ENCODE measurements at places on chromosomes 12 and 14.
A peak's percentile ranks its signal among the peaks of the same experiment; 100 is the strongest.

GRCh38 chr14:36524874-36525745, 5.1 kb upstream of the NKX2-1 start:
- DNase-seq = peak; percentile 50

DNA sequence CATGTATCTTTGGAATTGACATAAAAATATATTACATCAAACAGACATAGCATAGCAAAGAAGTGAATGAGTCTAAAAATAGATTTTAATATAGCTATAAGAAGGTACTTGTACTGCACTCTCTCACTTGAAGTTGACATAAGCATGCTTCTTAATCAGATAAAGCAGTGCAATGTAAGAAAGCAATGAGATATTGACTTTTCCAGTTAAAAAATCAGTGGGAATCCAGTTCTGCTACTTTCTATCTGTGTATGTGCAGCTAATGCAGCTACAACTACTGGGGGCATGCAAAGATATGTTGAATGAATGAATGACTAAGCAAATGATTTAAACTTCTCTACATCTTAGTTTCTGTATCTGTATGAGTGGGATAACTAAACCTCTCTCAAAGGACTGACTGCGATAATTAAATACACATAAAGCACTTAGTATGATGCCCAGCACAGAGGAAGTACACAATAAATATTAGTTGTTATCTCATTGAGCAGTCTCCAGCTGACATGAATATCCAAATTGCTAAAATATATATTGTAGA, 10.3 kb downstream of the WASHC3 start:
- DNase-seq = no peak

- no peak for DNase-seq
Measured at GRCh38 chr12:130441771-130442760, 104.4 kb downstream of the PIWIL1 start.

DNA sequence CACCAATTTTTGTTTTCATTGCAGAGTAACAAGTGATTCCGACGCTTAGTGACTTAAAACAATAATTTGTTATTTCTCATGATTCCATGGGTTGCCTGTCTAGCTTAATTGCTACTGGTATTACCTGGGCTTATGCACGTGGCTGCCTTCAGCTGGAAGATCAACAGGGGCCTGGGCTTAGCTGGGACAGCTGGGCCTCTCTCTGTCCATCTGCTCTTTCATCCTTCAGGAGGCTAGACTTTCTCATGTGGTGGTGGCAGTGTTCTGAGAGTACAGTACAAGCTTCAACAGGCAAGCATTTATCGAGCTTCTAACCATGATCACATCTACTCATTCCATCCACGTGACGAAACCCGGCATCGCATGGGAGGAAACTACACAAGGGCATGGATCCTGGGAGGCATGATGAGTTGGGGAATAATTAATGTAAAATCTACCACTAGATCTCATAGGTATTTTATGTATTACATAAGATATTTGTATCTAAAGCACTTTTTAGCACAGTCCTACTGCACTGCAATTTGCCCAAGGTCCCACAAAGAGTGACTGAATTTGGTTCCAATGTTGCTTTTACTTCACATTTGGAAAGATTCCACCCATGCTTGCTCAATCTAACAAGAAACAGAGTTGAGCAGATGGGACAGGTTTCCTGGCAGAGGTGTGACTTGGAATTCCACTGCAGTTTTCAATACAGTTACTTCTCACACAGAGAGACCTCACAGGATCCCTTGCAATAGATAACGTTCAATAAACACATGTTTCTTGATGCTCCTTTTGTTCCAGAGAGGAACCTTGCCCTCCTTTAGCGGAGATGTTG, 153.1 kb upstream of the FRMD6 start:
- no peak for DNase-seq

DNA sequence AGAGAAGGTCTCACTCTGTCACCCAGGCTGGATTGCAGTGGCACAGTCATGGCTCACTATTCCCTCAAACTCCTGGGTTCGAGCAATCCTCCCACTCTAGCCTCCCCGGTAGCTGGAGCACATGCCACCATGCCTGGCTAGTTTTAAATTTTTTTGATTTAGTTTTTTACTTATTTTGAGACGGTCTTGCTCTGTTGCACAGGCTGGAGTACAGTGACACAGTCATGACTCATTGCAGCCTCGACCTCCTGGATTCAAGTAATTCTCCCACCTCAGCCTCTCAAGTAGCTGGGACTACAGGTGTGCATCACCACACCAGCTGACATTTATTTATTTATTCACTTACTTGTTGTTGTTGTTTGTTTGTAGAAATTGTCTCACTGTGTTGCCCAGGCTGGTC, 22.2 kb upstream of the DIP2B start:
- no peak for DNase-seq

GRCh38 chr14:61388173-61388975, 67.0 kb downstream of the PRKCH start:
- DNase-seq = peak; percentile 64

- DNase-seq = no peak
Measured at GRCh38 chr12:84594157-84594556, 318.4 kb downstream of the SLC6A15 start.

DNA sequence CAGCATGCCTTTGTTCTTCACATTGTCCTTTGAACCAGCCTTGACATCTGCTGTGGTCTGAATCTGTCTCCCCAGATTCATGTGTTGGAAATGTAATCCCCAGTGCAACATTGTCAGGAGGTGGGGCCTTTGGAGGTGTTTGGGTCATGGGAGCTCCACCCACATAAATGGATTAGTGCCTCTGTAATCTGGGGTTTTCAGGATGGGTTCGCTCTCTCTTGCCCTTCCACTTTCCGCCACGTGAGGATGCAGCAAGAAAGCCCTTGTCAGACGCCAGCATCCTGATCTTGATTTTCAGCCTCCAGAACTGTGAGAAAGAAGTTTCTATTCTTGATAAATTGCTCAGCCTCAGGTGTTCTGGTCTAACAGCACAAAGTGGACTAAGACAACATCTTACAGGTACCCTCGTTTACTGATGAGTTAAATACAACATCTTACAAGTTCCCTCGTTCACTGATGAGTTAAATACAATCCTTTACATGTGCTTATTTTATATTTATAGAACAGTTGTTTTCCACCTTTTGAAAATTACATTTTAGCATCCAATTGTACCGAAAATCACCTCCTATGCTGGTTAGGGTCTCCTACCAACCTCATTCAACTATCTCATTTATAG, 54.4 kb upstream of the RIMBP2 start:
- DNase-seq = no peak

DNA sequence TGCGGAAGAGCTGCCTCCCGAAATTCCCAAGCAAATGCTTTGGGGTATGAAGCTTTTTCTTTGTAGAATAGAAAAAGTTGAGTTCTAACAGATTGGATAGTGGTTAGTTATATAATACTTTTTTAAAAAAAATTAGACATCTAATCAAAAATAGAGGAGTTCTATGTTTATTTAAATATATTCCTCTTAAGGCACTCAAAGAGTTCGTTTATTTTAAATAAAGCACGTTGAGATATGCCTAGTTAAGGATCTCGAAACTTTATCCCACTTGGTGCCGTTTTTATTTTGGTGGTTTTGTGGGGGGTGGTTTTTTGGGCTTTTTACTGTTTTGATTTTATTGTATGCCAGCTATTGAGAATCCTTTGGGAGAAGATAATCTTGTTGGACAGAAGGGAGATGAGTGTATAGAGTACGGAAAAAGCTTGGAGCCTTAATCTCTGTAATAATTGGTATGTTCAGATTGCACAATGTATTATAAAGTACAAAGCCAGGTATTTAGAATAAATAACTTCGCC, 10.7 kb upstream of the SNAPC1 start:
- no peak for DNase-seq

GRCh38 chr12:4080213-4080612, 193.3 kb upstream of the CCND2 start:
- no peak for DNase-seq

DNA sequence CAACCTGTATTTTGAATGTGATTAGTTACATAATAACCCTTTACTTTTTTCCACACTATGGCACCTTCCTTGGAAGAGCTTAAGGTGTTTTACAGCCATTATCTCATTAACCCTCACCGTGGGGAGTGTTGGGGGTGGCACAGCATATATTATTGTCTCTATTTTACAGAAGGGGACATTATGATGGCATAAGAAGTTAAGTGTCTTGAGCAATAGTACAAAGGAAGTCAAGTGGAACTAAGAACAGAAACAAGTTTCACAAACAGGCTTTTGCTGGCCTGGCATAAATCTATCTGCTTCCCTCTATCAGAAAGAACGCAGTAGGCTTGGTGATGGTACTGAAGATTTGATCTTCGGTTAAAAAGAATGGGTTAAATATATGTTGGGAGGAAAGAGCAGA, 169.7 kb upstream of the OTX2 start:
- no peak for DNase-seq

- no peak for DNase-seq
Measured at GRCh38 chr12:47979166-47979565, 15.8 kb downstream of the TMEM106C start.

DNA sequence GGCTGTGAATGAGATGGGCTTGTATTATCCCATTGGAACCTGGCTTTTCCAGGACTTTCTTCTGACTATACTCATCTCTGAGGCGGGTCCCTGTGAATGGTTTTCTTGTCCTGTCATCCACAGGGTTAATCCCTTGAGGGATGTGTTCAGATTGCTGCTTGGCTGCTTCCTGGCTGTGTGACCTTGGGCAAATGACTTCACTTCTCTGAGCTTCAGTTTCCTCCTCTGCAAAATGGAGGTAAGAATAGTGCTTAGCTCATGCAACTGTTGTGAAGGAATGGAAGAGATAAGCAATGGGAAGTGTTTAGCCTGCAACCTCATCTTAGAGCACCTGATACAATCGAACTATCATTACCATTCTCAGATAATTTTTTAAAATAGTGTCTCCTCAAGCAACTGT, 32.1 kb upstream of the PPP1CC start:
- DNase-seq = no peak

DNA sequence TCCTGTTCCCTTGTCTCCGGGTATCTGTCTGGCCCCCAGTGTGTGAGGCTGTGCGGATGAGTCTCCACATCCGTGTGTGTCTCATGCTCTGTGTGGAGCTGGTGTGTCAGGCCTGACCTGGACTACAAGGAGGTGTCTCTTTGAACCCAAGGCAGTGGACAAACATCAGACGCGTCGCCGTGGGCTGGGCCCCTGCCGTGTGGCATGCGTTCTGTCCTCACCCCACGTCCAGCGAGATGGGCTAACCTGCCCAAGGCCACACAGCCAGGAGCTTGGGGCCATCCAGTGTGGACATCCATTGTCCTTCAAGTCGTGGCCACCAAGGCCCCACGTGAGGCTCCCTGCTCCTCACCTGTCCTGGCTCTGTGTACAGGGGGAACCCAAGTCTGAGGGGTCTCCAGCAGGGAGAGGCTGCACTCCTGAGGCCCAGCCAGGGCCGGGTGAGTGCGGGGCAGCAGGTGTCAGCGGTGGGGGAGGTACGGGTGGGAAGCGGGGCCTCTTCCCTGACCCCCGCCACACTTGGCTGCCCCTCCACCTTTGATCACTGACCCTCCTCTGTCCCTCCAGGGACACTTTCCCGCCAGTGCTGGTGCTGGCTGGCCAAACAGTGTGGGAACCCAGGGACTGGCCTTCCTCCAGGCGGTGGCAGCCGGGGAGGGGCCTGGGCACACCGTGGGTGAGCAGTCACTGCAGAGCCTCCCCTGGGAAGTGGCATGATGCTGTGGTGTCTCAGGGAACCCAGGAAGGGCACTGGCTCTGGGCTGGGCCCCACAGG, 48.5 kb downstream of the CYP46A1 start:
- peak; percentile 7 for DNase-seq

GRCh38 chr12:31206038-31206670, 119.8 kb downstream of the SINHCAF start:
- no peak for DNase-seq

DNA sequence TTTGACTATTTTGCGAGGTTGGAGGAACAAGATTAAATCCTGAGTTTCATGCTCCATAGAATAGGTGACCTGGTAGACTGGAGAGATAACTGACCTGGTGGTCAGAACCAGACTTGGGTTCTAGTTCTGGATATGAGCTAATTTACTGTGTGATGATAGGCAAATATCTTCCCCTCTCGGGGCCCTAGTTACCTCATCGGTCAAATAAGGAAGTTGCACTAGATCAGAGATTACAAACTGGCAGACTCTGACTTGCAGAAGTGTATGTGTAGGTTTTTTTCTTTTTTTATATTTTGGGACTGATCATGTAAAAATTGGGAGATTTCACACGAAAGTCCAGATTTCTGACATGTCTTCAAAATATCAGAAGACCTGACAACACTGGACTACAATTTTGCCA, 37.0 kb downstream of the RPH3A start:
- no peak for DNase-seq

DNA sequence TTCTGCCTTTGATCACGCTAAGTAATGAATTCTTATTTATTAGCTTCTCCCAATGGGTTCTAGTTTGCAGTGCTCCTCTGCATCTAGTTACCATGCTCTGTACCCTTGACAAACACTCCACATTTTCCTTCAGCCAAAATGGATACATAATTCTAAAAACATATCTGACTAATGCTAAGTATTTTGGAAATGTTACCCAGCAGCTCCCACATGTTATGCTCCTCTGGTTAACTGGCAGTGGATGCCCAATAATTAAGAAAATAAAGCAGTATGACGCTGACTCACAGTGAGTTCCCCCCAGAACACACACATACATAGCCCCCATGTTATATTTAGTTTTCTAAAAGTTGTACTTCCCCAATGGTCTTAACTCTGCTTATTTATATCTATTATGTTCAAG, 74.6 kb downstream of the STXBP6 start:
- DNase-seq = no peak

DNA sequence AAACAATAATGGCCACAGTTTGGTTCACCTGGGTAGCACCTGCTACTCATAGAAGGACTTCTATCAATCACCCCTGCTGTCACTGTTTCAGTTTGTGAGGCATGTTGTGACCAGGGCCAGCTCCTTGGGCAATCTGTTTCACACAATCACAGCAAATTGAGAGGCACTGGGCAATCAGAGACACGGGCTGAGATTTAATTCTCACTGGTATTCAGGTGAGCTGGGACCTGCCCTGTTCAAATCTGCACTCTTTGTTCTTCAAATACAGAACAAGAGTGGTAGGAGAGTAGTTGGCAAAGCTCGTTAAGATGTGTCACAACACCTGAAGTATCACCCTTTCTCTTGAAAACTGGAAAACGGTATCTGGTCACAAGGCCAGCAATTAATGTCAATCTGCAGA, 57.8 kb upstream of the NAP1L1 start:
- no peak for DNase-seq

- DNase-seq = no peak
Measured at GRCh38 chr12:124479680-124480468, 87.5 kb downstream of the NCOR2 start.

- DNase-seq = no peak
Measured at GRCh38 chr12:107254258-107254856, 161.0 kb upstream of the CRY1 start.

DNA sequence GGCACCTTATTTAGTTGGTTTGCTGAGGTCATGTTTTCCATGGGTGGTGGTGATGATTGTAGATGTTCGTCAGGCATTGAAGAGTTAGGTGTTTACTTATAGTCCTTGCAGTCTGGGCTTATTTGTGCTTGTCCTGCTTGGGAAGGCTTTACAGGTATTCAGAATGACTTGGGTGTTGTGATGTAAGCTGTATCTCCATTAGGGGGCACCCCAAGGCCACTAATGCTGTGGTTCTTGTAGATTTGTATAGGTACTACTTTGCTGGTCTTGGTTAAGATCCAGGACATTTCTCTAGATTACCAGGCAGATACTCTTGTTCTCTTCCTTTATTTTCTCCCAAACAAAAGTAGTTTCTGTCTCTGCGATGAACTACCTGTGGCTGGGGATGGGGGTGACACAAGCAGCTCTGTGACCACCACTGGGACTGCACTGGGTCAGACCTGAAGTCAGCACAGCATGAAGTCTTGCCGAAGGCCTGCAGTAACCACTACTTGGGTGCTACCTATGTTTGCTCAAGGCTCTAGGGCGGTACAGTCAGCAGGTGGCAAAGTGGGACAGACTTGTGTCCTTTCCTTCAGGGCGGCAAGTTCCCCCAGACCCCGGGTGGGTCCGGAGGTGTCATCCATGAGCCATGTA, 35.8 kb upstream of the FBXO33 start:
- DNase-seq = peak; percentile 48

Data from activated CD4-positive, alpha-beta memory T cell treated with anti-CD3 and anti-CD28 coated beads for 36 hours (primary cell).